ENCODE measurements at places on chromosomes 1 and 21.

- no peak for DNase-seq
Observed at GRCh38 chr1:100629391-100629790, 90.2 kb upstream of the VCAM1 start.

- DNase-seq, result peak; percentile 69
Observed at GRCh38 chr1:25743164-25744139, 56.5 kb upstream of the SELENON start.

- DNase-seq, result no peak
Observed at GRCh38 chr1:78549331-78549730, 58.6 kb downstream of the PTGFR start.

- no peak for DNase-seq
Observed at GRCh38 chr1:10489291-10490055, 14.7 kb downstream of the PEX14 start.

- DNase-seq, result no peak
Observed at GRCh38 chr1:232327269-232327668, 302.7 kb downstream of the SIPA1L2 start.

GRCh38 chr1:32766328-32766972, 50.7 kb downstream of the YARS1 start:
- DNase-seq, result no peak

- DNase-seq, result no peak
Observed at GRCh38 chr1:70627910-70628309, 216.8 kb downstream of the CTH start.

GRCh38 chr1:25695090-25695770, 78.6 kb downstream of the MAN1C1 start:
- peak; percentile 84 for DNase-seq

DNA sequence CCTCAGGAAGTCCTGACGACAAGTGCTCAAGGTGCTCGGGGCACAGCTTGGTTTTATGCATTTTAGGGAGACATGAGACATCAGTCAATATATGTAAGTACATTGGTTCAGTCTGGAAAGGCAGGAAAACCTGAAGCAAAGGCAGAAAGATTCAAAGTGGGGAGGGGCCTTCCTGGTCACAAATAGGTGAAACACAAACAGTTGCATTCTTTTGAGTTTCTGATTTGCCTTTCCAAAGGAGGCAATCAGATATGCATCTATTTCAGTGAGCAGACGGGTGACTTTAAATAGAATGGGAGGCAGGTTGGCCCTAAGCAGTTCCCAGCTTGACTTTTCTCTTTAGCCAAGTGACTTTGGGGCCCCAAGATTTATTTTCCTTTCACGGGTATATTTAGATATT, 8.9 kb upstream of the RNF187 start:
- no peak for DNase-seq

GRCh38 chr1:202691816-202692215, 18.4 kb downstream of the SYT2 start:
- DNase-seq, result no peak

- DNase-seq, result no peak
Observed at GRCh38 chr1:14755518-14756252, 157.2 kb downstream of the KAZN start.

- DNase-seq, result no peak
Observed at GRCh38 chr1:178241057-178241456, 147.2 kb downstream of the RASAL2 start.

- no peak for DNase-seq
Observed at GRCh38 chr1:177983482-177984135, 13.8 kb upstream of the SEC16B start.

- peak; percentile 36 for DNase-seq
Observed at GRCh38 chr21:39153373-39153772, 29.9 kb downstream of the PSMG1 start.

- no peak for DNase-seq
Observed at GRCh38 chr21:44948426-44949120, 8.7 kb downstream of the SLX9 start.

DNA sequence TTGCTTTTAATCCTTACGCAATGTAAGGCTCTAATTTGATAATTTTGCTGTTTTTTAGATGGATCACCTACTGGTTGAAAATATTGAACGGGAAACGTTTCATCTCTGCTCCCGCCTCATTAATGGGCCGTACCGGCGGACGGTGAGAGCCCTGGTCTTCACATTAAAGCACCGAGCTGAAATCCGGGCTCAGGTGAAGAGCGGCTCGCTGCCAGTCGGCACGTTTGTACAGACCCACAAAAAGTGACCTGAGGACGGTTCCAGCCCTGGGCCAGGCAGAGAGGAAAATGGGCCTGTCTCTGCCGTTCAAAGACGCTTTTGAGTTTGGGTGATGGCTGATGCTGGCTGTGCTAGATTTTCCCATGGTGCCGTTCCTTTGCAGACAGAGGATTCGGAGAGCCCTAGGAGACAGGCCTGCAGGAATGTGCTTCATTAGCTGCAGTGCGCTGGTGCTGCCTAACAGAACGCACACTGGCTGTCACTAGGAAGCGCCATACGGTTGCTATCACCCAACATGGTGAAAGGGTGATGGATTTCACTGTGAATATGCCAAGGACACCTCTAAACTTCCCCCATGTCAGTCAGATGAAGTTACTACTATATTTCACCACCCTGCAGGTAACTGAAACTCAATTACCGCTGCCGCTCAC, 42.9 kb downstream of the TCEANC2 start:
- DNase-seq, result no peak
